Heart right ventricle (tissue), 16 donors: ENCODE measurements at places on chromosomes 12 and 14. TPM values are rescaled to one million over a fixed set of nuclear protein-coding genes. Genes with fewer than 3 reads are reported as not detected.
A peak's percentile ranks its signal among the peaks of the same experiment; 100 is the strongest.

CAMKK2 gene
- total RNA-seq: 16.0 TPM

MMP19 gene
- total RNA-seq: 1.8 TPM

DNA sequence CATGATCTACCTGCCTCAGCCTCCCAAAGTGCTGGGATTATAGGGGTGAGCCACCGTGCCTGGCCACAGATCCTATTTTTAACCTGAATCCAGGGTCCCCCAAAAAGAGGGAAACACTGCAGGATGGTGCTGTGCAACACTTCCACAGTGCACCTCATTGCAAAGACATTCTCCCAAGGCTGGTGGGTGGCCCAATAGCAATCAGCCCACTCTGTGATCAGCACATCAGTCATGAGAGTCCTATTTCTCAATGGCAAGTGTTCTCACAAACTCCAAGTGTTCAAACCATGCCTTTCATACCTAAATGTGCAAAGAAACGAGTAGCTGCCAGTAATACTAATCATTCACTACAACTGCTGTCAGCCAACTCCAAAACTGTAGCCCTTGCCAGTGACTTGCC lies 612.9 kb downstream of the CCER1 start:
- DNase-seq: no peak
- H3K4me1 ChIP-seq: no peaks in the 10 kb centered on the region
- no peak overlapping the region for H3K27ac ChIP-seq
- H3K27me3 ChIP-seq: no peaks in the 10 kb centered on the region

GRCh38 chr14:59832653-59833294 lies 37.8 kb downstream of the RTN1 start:
- H3K4me3 ChIP-seq: no peak overlapping the region
- H3K4me1 ChIP-seq: no peaks in the 10 kb centered on the region
- H3K36me3 ChIP-seq: no peaks in the 10 kb centered on the region
- H3K27me3 ChIP-seq: peaks cover under 1% of the 10 kb centered on the region

DNA sequence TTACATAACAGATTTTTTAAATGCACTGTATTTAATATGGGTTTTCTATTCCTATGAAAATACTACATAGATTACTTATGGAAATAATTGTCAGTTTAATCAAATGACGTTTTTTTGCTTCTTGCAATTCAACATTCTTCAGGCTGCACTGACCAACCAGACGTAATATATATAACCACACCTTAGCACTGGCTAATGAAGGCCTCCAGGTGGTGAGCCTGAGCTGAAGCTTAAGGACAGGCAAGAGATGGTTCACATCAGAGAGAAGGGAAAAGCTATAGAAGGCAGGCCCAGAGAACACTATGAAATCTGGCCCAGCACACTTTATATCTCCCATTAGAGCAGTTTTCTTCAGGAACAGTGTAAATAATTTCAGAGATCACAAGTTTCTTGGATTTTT lies 2.8 kb upstream of the MDGA2 start:
- DNase-seq: no peak
- peaks cover 57% of the 10 kb centered on the region for H3K27me3 ChIP-seq
- H3K4me3 ChIP-seq: no peak overlapping the region
- H3K36me3 ChIP-seq: no peaks in the 10 kb centered on the region

DNA sequence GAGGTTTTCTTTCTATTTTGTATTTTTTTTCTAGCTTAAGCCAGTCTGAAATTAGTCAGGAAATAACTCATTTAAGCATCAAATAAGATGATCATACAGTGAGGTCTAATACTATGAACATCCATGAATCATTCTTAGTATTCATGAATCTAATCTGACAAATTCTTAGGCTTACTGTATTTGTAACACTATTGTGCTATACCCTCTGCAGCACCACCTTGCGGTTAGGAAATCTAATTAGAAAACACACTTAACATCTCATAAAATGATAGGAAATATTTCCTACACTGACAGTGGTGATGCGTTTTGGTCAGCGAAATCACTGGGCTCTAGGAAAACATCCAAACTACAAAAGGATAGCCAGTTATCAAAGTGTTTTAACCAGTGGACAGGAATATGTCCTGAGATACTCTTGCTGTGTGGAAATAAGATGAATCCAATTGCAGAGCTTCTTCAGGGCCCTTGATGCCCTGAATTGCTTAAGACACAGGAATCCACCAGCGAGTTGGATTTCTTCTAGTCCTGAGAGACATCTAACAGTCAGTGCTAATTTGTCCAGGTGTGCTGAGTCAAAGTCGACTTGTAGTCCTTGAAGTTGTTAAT lies 109.3 kb upstream of the MYF6 start:
- H3K36me3 ChIP-seq: no peaks in the 10 kb centered on the region
- no peak for DNase-seq
- no peaks in the 10 kb centered on the region for H3K4me1 ChIP-seq
- H3K27ac ChIP-seq: no peak overlapping the region
- H3K4me3 ChIP-seq: no peak overlapping the region

- peaks cover 29% of the 10 kb centered on the region for H3K4me1 ChIP-seq
- H3K27me3 ChIP-seq: no peaks in the 10 kb centered on the region
- peak overlapping the region; percentile 68 for H3K4me3 ChIP-seq
- H3K27ac ChIP-seq: peak overlapping the region; percentile 93
Observed at GRCh38 chr12:45216230-45216982, 511 bp downstream of the ANO6 start.

- H3K4me3 ChIP-seq: no peak overlapping the region
- H3K27ac ChIP-seq: no peak overlapping the region
- H3K27me3 ChIP-seq: no peaks in the 10 kb centered on the region
- H3K4me1 ChIP-seq: no peaks in the 10 kb centered on the region
- H3K36me3 ChIP-seq: no peaks in the 10 kb centered on the region
Observed at GRCh38 chr12:29430716-29431044, 49.7 kb upstream of the ERGIC2 start.
